ENCODE measurements at places on chromosomes 6 and 20.

- DNase-seq, result peak; percentile 51
Measured at GRCh38 chr6:106609699-106610098, 19.6 kb downstream of the RTN4IP1 start.

DNA sequence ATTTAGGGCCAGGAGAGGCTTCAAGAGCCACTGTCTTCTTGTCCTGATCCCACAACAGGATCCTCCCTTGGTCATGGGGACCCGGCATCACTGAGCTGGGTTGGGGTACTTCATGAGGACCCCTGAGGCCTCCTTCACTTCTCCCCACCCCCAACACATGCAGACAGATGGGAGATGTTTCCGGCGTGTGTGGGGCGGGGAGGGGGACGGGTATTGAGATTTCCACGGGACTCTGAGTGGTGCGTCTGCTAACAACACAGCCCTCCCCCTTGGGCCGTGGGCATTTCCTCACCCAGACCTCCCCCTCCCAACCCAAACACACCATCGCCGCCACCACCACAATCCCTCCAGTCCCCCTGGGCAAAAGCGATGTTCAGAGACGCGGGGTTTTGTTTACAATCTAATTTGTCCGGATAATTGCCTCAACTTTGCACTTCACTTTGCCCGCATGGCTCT, 906 bp upstream of the FOXP4 start:
- DNase-seq, result peak; percentile 51

- no peak for DNase-seq
Measured at GRCh38 chr20:7155794-7156193, 388.3 kb downstream of the BMP2 start.

DNA sequence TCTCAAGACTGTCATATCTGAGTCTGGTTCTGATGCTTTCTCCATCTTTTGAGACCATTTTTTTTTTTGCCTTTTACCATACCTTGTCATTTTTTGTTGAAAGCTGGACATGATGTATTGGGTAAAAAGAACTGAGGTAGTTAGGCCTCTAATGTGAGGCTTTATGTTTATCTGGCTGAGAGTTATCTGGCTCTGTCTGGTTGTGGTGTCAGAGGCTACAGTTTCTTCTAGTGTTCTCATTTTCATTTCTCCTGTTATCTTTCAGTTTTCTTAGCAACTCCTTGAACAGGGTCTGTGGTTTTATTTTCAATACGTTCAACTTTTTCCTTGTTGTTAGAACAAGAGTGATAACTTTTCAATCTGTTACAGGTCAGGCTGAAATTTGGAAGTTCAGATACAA, 49.2 kb upstream of the ATXN1 start:
- no peak for DNase-seq

GRCh38 chr20:45963059-45964005, 8.7 kb downstream of the ZNF335 start:
- DNase-seq, result peak; percentile 67

GRCh38 chr20:20224806-20225205, 143.1 kb upstream of the INSM1 start:
- no peak for DNase-seq

- no peak for DNase-seq
Measured at GRCh38 chr20:9615766-9616454, 101.5 kb downstream of the LAMP5 start.

DNA sequence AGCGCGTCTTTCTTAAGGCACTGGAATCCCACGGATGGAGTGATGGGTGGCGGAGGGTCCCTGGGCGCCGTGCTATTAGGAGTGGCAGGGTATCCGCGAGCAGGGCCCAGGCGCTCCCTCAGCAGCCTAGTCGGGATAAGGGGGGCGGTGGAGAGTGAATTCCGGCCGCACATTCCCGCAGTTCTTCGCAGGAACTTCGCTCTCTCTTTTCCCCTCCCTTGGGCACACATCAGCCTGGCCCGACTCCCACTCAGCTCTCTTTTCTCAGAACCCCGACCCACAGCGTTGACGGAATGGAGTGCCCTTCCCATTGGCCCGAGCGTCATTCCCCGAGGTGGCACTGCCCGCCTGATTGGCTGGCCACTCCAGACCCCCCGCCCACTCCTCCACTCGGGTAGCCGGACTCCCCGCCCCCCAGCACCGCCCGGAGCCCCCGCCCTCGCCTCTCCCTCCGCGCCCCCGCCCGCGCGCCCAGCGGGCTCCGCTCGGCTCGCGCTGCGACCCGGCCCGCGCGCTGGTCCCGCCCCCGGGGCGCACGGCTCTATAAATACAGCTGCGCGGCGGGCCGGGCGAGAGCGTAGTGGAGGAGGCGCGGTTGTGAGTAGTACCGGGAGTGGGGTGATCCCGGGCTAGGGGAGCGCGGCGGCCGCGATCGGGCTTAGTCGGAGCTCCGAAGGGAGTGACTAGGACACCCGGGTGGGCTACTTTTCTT, at the start of gene ID4:
Gene ID4 (plus strand): TSS at position 572 of the 712 bp plus-strand sequence. CDS start 385 bp downstream, outside the sequence.
- DNase-seq, result peak; percentile 92

GRCh38 chr6:144062786-144063185, 32.6 kb downstream of the SF3B5 start:
- DNase-seq, result no peak

DNA sequence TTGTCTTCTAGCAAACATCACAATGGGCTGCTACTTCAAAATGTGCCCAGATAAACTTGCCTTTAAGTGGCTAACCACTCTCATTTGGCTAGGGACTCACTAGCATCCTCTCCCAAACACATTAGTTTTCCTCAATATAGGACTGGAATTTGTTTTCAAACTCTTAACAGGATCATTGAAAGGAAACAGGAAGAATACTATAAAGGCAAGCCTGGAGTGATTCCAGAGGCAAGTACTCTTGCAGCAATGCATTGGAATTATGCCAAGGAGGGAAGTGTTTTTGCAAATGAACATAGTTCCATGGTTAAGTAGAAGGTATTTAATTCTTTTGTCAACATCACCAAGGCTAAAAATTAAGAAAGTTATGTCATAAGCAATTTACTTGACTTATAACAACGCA, 12.2 kb downstream of the EPHA7 start:
- peak; percentile 14 for DNase-seq
